Omental fat pad (tissue), 4 donors: ENCODE measurements at places on chromosomes 6 and 20. TPM values are rescaled to one million over a fixed set of nuclear protein-coding genes. Genes with fewer than 3 reads are reported as not detected.

C6orf15 gene
- total RNA-seq: not detected

SLPI gene
- 137 TPM for total RNA-seq

HDGFL1 gene
- total RNA-seq: not detected

DEFB124 gene
- 2.7 TPM for total RNA-seq

HS3ST5 gene
- not detected for total RNA-seq

C20orf144 gene
- total RNA-seq: not detected

PDE10A gene
- total RNA-seq: 15.9 TPM

SIRPD gene
- total RNA-seq: 1.1 TPM

SLC52A3 gene
- total RNA-seq: 0.84 TPM

ETV7 gene
- 0.56 TPM for total RNA-seq

SPTLC3 gene
- total RNA-seq: 5.5 TPM

PPT2 gene
- total RNA-seq: 21.5 TPM

PBOV1 gene
- total RNA-seq: not detected

LAMA4 gene
- 189 TPM for total RNA-seq

FOXC1 gene
- 3.8 TPM for total RNA-seq

BPIFB4 gene
- not detected for total RNA-seq

MBOAT1 gene
- total RNA-seq: 6.8 TPM

RRAGD gene
- total RNA-seq: 11.8 TPM

NRSN1 gene
- total RNA-seq: not detected

STX11 gene
- total RNA-seq: 115 TPM

TMEM74B gene
- total RNA-seq: 1.7 TPM

DCDC2 gene
- total RNA-seq: not detected

DYNLT2 gene
- total RNA-seq: 1.9 TPM

ARMC2 gene
- 2.2 TPM for total RNA-seq
